Activated naive CD4-positive, alpha-beta T cell (primary cell): ENCODE measurements at places on chromosomes 11 and 22.

DNA sequence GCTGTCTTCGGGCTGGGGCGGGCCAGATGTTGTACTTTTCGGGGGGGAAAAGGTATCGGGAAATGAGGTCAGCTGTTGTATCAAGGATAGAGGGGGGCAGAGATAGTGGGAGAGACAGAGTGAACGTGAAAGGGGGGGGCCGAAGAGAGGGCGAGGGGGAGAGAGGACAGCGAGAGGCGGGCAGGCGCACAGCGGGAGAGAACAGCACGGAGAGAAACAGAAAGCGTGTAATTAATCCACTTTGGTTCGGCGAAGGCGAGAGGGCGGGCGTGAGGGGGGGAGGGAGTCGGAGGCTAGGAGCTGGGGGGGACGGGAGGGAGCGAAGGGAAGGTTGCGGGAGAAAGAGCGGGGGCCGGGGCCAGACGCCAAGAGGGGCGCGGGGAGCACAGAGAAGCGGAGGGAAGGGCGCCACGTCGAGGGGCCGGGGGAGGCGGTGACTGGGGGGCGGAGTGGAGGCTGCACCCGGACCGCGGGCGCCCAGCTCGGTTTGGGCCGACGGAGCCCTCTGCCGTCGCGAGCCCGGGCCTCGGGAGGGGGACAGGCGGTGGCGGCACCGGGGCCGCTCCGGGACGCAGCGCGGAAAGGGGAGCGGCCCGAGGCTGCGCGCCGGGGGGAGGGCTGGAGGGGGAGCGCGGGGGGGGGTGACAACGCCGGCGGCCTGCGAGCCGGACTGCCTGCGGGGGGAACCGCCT is 612 bp downstream of the IGF2 start:
- no peak for DNase-seq

- no peak for DNase-seq
Observed at GRCh38 chr11:125512106-125512505, 16.0 kb upstream of the FEZ1 start.

DNA sequence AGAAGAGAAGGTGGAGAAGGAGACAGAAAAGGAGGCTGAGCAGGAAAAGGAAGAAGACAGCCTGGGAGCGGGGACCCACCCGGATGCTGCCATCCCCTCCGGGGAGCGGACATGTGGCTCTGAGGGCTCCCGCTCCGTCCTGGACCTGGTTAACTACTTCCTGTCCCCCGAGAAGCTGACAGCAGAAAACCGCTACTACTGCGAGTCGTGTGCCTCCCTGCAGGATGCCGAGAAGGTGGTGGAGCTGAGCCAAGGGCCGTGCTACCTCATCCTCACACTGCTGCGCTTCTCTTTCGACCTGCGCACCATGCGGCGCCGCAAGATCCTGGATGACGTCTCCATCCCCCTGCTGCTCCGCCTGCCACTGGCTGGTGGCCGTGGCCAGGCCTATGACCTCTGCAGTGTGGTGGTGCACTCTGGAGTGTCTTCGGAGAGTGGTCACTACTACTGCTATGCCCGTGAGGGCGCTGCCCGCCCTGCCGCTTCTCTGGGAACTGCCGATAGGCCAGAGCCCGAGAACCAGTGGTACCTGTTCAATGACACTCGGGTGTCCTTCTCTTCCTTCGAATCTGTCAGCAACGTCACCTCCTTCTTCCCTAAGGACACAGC is 21.4 kb downstream of the USP35 start:
- no peak for DNase-seq

- DNase-seq = no peak
Observed at GRCh38 chr11:1226986-1227550, 4.2 kb downstream of the MUC5B start.

DNA sequence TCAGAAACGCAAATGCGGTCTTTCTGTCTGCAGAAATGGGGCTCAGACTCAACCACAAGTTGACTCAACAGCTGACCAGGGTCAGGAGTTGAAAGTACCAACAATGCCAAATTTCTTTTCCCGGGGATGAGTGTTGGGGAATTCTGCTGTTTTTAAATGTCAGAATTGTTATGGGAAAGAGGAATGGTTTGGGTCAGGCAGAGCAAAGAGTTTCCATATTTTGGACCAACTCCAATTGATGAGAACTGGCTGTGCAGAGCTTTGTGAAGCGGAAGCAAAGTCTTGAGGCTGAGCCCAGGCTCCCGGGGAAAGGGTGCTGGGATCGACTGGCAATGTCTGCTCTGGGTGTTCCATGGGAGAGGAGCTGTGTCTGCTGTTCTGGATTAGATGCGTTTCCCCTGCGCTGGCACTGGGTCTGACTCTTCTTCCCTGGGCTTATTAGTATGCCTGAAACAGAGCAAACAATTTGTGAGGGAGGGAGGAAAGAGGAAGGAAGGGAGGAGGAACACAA is 36.2 kb downstream of the TXN2 start:
- DNase-seq = no peak

GRCh38 chr11:86497310-86497709 is 122.6 kb downstream of the CCDC81 start:
- no peak for DNase-seq

DNA sequence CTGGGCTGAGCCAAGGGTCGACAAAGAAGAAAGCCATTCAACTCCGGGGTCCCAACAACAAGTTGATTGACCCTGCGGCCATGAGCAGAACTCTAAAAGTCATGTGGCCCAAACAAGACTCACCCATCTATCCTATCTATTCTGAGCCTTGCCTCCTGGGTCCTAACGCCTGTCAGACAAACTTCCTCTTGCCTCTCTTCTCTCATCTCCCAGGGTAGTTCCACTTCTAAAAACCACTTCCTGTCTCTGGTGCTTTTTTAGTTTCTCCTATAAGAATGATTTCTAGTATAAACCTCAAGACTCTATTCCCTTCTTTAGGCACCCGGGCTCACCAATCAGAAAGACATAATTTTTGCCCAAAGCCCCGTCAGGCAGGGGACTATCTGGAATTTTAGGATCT is 530.2 kb downstream of the DLG2 start:
- DNase-seq = no peak

- no peak for DNase-seq
Observed at GRCh38 chr11:82546661-82547557, 186.8 kb downstream of the FAM181B start.

- no peak for DNase-seq
Observed at GRCh38 chr11:78851878-78852586, 277.4 kb upstream of the NARS2 start.

DNA sequence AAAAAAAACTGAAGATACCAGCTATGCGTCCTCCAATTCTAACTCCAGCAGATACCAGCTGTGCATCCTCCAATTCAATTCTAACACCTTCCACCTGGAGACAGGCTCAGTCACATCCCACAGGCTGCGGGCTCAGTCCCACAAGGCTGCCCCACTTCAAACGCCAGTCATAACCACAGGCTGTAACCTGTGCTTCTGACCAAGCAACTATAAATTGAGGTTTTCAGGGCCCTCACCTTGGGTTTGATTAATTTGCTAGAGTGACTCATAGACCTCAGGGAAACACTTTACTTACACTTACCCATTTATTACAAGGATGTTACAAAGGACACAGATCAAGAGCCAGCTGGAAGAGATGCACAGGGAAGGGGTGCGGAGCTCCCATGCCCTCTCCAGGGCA is 32.4 kb upstream of the MSANTD2 start:
- no peak for DNase-seq

DNA sequence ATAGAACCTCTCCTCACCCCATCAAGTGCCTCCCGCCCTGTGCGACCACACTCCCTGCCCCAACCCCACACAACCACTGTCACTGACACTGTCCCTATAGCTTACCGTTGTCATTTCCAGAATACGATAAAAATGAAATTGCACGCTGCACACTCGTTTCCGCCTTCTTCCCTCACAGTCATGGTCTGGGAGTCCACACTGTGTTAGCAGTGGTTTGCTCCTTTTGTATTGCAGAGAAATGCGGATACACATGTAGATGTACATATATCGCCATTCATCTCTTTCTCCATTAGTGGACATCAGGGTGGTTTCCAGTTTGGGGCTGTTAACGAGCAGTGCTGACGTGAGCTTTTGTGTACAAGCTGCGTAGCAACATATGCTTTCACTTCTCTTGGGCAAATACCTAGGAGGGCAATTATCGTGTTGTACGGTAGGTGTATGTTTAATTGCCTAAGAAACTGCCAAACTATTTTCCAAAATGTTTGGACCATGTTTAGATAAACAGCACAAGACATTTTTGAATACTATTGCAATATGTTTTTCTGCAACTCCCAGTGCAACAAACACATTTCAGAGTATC is 59.2 kb upstream of the CD5 start:
- DNase-seq = no peak

DNA sequence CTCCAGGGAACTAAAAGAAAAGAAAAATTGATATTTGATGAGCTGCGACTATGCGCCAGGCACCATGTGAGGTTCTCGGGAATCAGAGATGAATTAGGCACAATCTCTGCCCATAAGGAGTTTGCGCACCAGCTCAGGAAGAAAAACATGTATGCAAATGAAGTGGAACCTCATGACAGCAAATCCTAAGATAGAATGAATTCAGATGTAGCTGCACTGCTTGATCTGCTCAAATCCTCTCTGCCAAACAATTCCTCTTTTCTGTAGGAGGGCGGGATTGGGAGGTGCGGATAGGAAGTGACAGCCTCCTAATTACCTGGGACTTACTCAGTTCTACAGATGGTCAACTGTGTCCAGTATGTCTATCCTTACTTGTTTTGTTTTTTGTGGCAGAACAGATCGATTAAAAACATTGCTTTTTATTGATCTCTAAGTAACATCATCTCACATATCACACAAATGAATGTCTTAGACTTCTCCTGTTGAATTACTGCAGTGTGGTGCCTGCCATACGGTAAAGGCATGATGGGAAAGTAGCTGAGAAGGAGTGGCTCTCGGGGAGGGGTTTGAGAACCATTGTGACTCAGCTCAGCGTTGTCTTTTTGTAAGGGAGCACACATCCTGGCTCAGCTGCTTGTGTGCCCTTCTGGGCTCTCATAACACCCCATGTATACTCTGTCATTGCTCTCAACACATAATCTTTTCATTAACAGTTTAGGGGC is 13.9 kb downstream of the CRTAM start:
- DNase-seq = no peak

- DNase-seq = no peak
Observed at GRCh38 chr22:19002684-19003038, 66.6 kb upstream of the PRODH start.

- DNase-seq = no peak
Observed at GRCh38 chr11:44548032-44548695, 17.3 kb upstream of the CD82 start.

DNA sequence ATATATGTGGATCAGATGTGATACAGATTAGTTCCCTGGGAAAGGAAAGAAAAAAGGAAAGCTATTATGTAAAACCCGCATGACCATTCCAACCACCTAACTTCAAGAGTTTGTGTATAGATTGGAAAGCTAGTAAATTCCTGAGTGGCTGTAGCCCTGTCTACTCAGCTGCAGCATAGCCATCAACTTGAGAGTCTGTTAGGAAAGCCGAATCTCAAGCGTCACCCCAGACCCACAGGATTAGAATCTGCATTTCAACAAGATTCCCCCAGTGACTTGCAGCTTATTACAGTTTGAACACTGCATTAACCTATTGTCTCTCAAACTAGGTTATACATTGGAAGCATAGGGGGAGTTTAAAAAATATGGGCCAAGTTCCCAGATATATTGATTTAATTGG is 921.7 kb downstream of the LRRC4C start:
- DNase-seq = no peak

GRCh38 chr11:96203567-96204365 is 139.2 kb downstream of the MAML2 start:
- no peak for DNase-seq

DNA sequence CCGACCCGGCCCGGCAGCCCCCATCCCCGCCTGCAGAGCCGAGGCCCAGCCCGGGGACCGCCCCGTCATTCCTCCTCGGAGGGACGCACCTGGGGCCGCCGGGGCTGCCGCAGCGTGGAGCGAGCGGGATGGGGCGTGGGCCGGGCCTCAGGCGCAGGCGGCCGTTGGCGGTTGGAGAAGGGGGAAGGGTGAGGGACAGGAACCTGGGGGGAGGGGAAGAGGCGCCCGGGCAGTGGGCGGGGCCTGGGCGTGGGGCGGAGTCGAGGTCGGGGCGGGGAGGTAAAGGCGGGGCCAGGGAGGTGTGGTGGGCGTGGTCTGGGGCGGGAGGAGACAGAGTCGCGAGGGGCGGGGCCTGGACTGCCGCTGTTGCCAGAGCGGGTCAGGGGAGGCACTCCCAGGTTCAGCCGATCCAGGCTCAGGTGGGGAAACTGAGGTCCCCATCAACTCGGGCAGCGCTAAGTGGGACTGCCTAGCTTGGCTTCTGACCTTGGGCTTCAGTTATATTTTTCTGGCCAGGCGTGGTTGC is at the start of gene TESMIN:
Gene TESMIN (minus strand): TSS at position 190 of the 526 bp plus-strand sequence. CDS start 860 bp downstream, outside the sequence.
- peak; percentile 92 for DNase-seq

- DNase-seq = no peak
Observed at GRCh38 chr11:31714840-31715239, 96.3 kb downstream of the PAX6 start.

- no peak for DNase-seq
Observed at GRCh38 chr11:64276653-64277431, 7.6 kb downstream of the BAD start.

DNA sequence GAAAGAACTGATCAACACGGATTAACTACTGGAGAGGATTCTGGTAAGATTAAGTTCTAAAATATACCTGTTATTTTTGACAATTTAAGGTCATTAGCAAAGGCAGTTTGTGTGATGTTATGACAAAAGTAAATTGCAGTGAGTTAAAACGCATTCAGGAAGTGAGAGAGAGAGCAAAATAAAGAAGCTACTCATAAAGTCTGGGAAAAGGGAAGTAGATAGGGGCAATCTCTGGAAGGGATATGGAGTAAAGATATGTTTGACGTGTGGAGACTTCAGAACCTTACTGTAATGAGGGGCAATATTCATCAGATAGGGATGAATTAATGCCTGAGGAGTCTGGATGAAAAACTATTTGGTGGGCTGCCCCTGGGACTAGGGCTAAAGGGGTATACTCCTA is 16.8 kb downstream of the OR56B4 start:
- no peak for DNase-seq

DNA sequence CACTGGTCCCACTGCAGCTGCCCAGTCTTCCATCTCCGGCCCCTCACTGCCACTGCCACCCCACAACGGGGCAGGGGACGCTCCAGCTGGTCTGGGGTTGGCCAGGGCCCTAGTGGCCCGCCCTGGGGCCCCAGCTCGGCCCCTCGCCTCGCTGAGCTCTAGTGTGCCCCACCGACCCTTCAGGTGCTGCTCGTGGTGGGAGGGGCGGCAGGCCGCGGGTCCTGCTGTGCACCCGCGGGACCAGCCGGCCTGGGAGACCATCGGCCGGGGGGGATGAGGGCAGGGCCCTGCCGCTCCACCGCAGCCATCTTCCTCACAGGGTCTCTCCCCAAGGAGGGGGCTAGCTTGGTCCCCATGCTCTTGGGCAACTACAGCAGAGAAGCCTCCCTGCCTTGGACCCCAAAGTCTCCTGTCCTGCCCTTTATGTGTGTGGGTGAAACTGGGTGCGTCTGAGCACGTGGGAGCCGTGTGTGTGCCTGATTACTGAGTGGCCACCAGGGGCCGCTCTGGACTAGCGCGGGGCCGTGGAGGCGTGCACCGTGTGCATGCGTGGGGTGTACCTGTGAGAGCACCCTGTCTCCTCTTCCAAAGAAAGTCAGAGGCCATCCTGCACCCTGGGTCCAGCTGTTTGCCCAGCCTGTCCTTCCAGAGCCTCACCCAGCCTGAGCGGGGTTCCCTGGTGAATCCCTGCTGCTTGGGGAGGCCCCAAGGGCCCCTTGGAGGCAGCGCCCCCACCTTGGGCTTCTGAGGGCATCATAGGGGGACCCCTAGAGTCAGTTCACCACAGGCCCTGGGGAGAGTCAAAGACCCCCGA is 6.0 kb upstream of the ACR start:
- no peak for DNase-seq

GRCh38 chr22:38455530-38456271 is 702 bp upstream of the KCNJ4 start:
- DNase-seq = no peak
